ENCODE measurements at places on chromosomes 7 and 10.
A peak's percentile ranks its signal among the peaks of the same experiment; 100 is the strongest.

- DNase-seq = no peak
Measured at GRCh38 chr7:95261895-95262415, 62.4 kb downstream of the PON1 start.

DNA sequence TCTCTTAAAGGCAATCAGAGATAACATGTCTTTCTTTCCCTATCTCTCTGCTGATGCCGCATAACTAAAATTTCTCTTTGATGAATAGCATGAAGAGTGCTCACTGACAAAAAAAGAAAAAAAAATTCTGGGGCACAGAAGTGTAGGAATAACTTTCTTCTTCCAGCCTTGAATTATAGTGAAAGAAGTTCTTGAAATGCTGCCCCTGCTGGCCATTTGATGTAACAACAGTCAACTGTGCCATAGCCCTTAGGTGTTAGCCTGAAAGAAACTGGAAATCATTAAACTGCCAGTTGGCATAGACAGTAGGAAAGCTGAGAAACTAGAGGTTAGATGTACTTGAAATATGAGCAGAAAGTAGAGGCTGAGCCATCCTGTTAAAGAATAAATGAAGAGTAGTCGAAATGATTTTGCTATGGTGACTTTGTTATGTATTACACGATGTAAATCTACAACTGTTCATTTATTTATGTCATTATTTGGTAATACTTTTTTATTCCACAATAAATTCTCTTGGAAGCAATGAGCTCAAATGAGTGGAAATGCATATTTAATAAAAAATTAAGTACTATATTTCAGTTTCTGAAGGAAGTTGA is 48.3 kb upstream of the FAM171A1 start:
- DNase-seq = peak; percentile 42

- DNase-seq = peak; percentile 0
Measured at GRCh38 chr10:79939969-79940368, 8.9 kb downstream of the SFTPD start.

GRCh38 chr10:81179805-81180452 is 642.2 kb downstream of the SH2D4B start:
- DNase-seq = peak; percentile 29

DNA sequence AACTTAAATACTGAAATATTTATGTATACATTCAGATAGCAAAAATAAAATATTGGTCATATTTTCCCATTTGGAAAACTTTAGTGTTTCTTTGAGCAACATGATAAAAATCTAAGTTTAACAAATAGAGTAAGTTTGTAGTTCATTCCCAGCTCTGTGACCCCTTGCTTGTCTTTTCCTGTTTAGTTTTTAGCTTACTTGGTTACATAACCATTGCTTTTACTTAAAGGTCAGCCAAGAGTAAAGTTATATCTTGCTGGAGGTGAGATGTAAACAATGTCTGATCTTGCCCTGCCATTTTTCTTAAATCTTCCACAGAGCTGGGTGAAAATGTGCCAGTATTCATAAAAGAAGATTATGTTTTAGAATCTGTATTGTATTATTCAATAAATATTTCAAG is 46.7 kb upstream of the MDFIC start:
- no peak for DNase-seq

- no peak for DNase-seq
Measured at GRCh38 chr10:108852211-108852610, 1071.1 kb downstream of the XPNPEP1 start.

DNA sequence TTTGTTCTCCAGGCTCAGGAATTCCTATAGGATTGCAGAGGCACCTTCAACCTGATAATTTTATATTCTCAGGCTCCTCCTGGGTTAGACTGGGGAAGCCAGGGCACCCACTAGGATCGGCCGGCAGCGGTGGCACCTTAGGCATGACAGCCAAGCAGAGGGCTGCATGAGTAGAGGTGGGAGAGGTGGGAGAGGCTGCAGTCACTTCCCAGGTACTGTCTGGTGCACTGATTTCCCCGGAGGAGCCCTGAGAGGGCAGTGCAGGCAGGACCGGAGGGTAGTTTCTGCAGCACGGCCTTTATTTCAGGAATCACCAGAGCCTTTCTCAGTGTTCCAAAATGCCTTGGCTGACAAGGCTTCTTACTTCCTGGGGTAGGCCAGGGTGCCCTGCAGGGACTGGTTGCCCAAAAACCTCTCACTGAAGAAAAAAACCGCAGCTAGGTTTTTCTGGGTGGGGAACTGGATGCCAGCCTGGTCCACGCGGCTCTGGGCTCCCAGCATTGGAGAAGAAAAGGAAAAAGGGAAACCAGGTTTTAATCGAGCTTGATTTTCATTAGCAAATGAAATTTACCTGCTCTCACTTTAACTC is 3.6 kb upstream of the HOXA13 start:
- no peak for DNase-seq

GRCh38 chr7:107479303-107479702 is 9.4 kb downstream of the GPR22 start:
- DNase-seq = no peak

GRCh38 chr10:77313066-77313750 is 324.4 kb downstream of the KCNMA1 start:
- DNase-seq = no peak

- DNase-seq = no peak
Measured at GRCh38 chr7:51613911-51614357, 297.3 kb upstream of the COBL start.

DNA sequence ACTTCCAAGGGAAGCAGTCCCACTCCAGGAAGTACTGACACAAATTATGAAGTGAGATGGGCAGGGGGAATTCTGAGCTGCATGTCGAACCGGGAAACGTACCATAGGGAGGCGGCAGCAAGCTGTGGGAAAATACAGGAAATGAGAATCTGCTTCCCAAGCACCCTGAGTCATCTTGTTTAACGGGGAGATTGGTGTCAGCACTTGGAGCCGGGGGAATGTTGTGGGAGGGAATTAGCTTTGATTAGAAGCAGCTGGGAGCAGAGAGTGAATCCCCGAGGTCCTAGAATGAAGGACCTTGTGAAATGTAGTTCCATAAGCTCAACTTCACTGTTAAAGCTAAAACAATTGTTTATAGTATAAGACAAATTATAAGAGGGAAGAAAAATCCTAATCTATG is 141.4 kb upstream of the PRKCQ start:
- DNase-seq = peak; percentile 24

- no peak for DNase-seq
Measured at GRCh38 chr7:68074242-68074641, 1077.6 kb downstream of the TYW1 start.

- no peak for DNase-seq
Measured at GRCh38 chr10:49353026-49353894, 42.6 kb downstream of the DRGX start.

GRCh38 chr7:28062197-28062991 is 118.2 kb downstream of the JAZF1 start:
- peak; percentile 77 for DNase-seq

- DNase-seq = no peak
Measured at GRCh38 chr7:16939161-16939560, 57.4 kb upstream of the AGR3 start.

GRCh38 chr10:117496616-117497028 is 45.9 kb upstream of the EMX2 start:
- peak; percentile 92 for DNase-seq

GRCh38 chr10:17859492-17860156 is 50.5 kb downstream of the MRC1 start:
- DNase-seq = no peak

GRCh38 chr10:30581779-30582380 is 47.7 kb downstream of the LYZL2 start:
- DNase-seq = peak; percentile 58

- DNase-seq = no peak
Measured at GRCh38 chr10:123295644-123296043, 141.4 kb downstream of the BUB3 start.

DNA sequence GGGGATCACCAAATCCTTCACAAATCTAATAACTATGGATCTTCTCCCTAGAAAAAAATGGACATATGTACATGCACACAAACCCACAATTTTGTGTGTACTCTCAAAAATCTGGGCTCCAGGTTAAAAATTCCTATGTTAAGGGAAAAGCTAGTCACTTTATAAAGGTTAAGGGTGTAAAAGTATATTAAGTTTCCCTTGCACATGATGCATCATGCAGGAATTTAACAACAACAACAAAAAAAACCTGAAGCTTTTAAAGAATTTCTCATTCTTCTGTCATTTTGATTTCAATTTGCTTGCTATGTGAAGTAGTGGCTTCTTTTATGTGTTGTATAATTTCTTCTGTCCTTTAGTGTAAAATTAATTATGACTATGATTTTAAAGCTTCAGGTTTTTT is 123.7 kb downstream of the CNOT4 start:
- DNase-seq = no peak

- DNase-seq = no peak
Measured at GRCh38 chr10:3693022-3693697, 91.8 kb downstream of the KLF6 start.

DNA sequence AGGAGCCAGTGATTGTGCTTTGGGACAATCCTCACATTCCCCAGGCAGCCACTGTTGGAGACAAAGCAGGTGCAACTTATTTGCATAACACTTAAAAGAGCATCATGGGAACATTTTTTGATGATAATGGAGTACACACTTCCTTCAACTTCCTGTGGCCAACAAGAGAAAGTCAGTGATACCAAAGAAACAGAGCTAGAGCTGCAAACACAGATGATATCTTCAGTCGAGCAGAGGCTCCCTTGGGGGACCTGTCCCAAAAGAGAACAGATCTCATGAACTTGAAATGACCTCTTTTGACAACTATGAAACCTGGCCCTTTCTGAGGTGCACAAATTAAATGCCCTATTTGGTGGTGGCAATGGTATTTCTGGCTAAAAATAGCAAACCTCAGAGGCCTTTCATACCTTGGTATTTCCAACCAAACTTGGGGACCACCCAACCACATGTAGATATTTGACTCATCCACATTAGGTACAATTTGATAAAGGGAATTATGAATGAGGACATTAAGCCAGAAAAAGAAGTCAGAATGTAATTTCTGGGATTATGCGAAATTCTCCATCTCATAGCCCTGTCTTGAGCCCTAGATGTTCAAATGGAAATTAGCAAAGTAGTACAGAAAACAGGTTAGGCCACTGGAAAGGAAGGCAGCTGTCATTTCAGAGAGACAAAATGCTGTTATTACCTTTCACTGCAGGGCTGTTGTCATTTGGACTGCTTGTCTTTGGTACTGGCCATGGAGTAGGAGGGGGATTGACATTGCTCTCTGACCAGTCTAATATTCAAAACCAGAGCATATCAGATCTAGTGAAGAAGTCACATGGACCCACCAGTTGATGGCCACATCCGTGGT is 146.2 kb downstream of the ICA1 start:
- no peak for DNase-seq

GRCh38 chr10:121311812-121312443 is 286.3 kb downstream of the FGFR2 start:
- DNase-seq = no peak

GRCh38 chr10:44788147-44789129 is 122.7 kb upstream of the TMEM72 start:
- DNase-seq = no peak

DNA sequence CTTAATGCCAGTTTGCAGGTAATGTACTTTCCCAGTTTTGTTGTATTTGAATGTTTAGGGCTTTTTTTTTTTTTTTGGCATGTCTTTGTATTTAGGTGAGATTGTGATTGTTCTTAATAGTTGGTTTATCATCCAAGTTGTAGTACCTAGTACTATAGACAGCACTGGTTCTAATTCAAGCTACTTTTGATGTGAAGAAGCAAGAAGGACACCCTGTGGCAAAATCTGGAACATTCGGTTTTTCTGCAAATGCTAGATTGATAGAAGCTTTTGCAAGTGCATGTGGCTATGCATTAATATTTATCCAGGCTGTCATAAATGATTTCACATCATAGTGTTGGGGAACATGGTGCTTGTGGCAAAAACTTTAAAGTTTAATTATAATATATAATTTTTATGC is 248.9 kb downstream of the FOXP2 start:
- DNase-seq = no peak

- DNase-seq = no peak
Measured at GRCh38 chr10:29806350-29806788, 171.6 kb upstream of the SVIL start.

DNA sequence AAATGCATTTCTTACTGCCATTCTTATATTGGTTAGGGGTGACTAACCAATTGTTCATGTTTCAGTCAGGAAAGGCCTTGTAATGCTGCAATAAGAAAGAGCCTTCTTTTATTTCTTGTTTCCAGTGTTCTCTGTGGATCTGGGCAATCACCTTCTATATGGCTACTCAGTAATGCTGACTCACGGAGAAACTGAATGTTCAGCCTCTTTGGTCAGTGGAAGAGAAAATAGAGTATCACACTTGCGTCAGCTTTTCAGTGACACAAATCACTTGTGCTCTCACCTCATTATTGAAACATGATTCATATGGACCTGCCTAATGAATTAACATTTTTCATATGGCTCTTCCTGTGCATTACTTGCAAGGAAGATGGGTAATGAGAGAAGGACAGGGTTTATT is 243.9 kb upstream of the POT1 start:
- no peak for DNase-seq

GRCh38 chr10:14953424-14954000 is 384 bp downstream of the DCLRE1C start:
- DNase-seq = peak; percentile 37

DNA sequence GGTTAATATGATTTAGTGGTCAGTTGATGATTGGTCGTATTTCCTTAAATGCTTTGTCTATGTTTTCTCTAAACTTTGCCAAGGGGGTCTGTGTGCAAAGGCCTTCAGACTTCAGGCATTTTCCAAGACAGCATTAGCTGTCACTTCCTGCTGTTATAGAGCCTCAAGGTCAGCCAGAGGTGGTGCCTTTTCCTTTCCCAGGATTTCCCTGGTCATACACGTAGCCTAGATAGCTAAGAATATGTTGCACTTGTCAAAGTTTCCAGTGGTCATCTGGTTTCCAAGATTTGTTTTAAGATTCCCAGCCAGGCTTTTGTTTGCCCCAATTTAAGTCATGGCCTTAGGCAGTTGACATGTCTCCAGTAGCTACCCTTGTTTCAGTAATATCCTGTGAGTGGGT is 133.2 kb upstream of the IGFBP3 start:
- DNase-seq = no peak

- DNase-seq = no peak
Measured at GRCh38 chr10:753530-753929, 64.1 kb upstream of the DIP2C start.

- no peak for DNase-seq
Measured at GRCh38 chr7:157469181-157470016, 132.6 kb downstream of the DNAJB6 start.

GRCh38 chr10:48501226-48501625 is 103.6 kb downstream of the ARHGAP22 start:
- DNase-seq = no peak

GRCh38 chr10:93915598-93915997 is 21.8 kb downstream of the SLC35G1 start:
- DNase-seq = no peak

DNA sequence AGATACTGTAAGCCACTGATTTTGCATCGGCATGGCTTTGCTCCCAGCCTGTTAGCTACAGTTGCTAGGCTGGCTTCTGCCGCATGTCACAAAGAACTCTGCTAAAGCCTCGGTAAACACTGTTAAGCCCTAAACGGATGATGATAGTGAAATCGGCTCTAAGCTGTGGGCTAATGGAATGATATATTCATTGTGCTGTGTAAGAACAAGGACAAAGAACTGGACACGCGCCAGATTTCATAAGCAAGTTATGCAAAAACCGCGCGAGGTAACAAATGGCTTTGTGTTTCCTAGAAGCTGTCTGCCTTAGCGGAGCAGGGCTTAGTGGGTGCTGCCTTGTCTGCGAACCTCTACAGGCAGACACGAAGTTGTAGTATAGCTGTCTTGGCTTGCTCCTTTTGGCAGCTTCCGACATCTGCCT is 331.3 kb upstream of the COBL start:
- no peak for DNase-seq
